ENCODE measurements at places on chromosomes 12 and 14.

DNA sequence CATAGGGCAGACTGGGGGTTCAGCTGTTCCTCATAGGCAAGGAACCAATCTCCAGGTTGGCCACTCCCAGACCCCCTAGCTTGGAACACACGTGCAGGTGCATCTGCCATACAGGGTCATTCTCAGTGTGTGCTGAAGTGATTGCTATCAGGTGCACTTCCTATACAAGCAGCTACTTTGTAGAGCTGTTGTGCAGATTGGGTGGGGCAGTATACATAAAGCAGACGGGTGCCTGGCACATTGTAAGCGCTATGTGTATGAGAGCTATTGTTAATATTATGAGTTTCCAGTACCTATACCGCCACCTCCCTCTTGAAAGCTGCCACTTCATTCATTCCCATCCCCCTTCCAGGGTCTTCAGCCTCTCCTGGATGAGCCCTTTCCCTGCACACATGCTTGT, 17.3 kb downstream of the IRF2BPL start:
- DNase-seq, result no peak

GRCh38 chr12:116765271-116765670, 27.2 kb downstream of the RNFT2 start:
- no peak for DNase-seq

DNA sequence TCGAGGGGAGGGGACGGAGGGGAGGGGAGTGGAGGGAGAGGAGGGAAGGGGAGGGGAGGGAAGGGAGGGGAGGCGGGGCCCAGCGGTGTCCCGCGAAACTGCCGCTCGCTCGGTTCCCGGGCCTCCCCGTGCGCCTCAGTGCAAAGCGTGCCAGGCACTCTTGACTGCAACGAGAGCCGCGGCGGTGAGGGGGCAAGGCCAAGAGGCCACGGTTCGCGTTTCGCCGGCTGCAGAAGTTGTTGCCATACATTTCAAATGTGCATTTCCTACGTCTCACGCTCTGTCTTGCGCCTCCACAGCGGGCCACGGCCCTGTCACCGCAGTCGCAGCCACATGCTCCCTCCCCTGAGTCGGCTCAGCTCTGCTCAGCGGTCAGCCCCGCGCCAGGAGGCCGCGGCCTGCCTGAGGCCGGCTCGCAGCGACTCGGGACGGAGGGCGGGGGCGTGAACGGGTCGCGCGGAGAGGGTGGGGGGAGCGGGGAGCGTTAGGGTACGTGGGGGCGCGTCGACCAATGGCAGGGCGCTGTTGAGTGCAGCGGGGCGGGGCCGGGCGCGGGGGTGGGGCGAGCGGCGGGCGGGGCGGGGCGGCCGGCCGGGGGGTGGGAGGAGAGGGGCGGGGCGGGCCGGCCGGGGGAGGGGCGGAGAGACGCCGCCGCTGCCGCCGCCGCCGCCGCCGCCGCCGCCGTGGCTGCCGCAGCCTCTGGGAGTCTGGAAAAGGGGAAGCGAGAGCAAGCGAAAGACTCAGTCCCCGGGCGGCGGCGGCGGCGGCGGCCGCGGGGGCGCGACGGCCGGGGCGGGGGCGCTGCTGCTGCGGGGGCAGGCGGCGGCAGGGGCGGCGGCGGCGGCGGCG, at the start of gene PPP2R5C:
Gene PPP2R5C (plus strand): TSS at position 678 of the 849 bp plus-strand sequence. CDS start 185 bp downstream, outside the sequence.
- peak; percentile 76 for DNase-seq

- DNase-seq, result no peak
These were observed 1262.3 kb upstream of the USP15 start for GRCh38 chr12:60997869-60998378.

DNA sequence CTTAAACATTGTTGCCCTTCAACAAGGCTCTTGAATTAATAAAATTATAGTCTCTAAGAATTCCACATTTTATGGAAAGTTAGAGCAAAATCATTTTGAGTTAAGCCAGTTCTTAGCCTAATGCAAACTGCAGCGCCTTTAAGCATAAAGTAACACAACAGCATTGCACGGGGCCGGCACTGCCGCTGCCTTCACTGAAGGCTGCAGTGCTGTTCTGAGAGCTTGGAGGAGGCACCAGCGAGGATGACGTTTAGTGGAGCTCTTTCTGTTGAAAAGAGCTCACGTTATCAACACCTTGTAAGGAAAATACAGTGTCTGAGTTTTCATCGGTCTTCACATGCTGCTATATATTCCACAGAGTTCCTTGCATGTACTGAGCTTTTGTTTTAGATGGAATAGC, 38.3 kb upstream of the DYNC1H1 start:
- DNase-seq, result no peak

- DNase-seq, result no peak
These were observed 59.7 kb upstream of the C14orf132 start for GRCh38 chr14:95979339-95980042.

- DNase-seq, result no peak
These were observed 10.5 kb upstream of the NUAK1 start for GRCh38 chr12:106149096-106149784.

DNA sequence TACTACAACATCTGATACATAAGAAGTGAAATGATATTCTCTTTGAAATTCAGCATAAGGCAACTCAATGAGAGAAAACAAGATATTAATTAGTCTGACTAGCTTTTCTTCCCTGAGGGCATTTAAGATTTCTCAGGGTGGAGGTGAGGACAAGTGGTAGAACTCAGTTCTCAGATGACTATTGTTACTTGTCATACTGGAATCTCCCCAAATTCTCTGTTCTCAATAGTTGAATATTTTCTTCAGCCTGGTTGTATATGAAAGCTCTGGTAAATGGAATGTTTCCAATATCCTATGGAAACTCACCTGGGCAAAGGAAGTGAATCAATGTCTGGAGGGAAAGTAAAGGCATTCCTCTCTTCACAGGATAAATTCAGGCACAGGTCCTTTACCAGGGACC, 18.2 kb upstream of the ITGA5 start:
- DNase-seq, result no peak

- DNase-seq, result no peak
These were observed 28.5 kb downstream of the DAAM1 start for GRCh38 chr14:59217011-59217410.

DNA sequence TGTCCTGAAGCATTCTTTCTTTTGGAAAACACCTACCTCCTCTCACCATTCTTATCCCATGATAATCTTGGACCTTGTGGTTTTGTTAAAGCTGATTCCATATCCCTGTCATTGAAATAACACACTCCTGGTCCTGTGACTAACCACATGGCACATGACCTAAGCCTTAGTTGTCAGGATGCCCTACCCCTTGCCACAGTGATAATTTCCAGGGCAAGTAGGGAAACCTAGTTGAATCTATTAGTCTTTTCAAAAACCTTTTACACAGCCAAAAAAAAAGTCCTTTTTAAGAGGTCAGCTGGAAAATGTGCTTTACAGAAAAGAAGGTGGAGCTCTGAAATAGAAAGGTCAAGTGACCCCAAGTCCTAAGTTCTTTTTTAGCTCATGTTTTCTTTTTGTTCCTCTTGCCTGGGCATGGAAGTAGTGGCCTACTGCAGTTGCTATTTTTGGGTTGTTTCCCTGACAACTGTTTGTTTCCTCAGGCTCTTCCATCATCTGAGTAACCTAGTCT, 608.4 kb downstream of the LRFN5 start:
- no peak for DNase-seq

DNA sequence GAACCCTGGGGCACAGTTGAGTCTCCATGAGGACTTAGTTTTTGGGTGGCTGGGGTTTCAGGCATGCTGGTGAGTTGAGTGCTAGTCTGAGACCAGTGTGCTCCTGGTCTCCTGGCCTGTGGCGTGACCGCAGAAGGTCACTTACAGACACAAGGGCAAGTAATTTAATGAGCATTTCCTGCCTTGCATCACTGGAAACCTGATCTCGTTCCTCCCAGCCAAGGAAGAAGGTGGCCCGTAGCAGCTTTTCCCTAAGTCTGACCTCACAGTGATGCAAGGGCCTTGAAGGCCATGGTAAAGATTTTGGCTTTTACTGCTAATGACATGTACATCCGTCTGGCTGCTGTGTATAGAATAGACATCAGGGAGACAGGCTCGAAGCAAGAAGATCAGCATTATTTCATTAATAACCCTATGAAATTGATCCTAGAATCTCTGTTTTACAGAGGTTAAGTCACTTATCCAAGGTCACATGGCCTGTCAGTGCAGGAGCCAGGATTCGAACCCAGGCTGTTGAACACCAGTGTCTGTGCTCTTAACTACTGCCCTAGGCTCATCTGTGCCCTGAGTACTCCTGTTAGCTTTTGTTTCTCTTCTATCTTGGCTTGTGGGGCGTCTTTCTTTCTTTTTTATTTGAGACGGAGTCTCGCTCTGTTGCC, 4.6 kb downstream of the TMEM120B start:
- no peak for DNase-seq

GRCh38 chr12:31876568-31877424, 82.4 kb upstream of the RESF1 start:
- no peak for DNase-seq

GRCh38 chr14:52071675-52072074, 2.8 kb upstream of the NID2 start:
- DNase-seq, result no peak

GRCh38 chr14:68866991-68867533, 74.2 kb upstream of the ZFP36L1 start:
- no peak for DNase-seq

- no peak for DNase-seq
These were observed 39.8 kb downstream of the GPR135 start for GRCh38 chr14:59425322-59425935.

- DNase-seq, result no peak
These were observed 115.4 kb downstream of the SOX5 start for GRCh38 chr12:23834076-23834475.

- no peak for DNase-seq
These were observed 54.3 kb downstream of the PTPN11 start for GRCh38 chr12:112473056-112473455.

- DNase-seq, result no peak
These were observed 59.6 kb downstream of the LRFN5 start for GRCh38 chr14:41666301-41666700.

DNA sequence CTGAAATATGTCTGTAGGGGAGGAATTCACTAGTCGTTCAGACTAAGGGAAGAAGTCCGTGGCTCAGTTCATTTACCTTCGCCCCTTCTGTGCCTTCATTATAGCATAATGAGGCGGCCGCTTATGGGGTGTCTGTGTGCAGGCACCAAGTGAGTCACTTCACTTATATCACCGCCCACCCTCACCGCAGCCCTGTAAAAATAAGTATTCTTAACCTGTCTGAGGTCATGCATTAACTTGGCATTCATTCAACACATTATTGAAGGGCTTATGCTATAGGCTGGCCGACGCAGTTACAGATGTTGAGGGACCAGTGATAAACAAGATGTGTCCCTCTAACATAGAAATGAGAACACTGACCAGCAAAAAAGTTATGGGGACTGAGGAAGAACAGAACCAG, 47.7 kb upstream of the PTCSC3 start:
- no peak for DNase-seq
